Putamen (tissue), 1 donor: ENCODE measurements at places on chromosomes 2 and 18.

- no peak for DNase-seq
These were observed 866.5 kb upstream of the VRK2 start for GRCh38 chr2:57180042-57180567.

DNA sequence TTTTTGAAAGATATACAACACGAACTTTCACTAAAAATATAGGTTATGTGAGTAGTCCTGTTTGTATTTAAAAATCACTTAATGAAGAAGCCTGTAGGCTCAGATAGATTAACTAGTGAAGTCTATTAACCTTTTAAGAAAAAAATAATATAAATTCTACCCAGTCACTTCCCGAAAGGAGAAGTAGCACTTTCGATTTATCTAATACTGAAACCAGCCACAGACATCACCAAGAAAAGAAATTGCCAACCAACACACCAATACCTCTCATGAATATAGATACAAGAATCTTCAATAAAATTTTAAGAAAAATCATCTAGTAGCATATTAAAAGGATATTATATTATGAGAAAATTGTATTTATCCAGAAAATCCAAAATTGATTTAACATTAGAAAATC is 160.5 kb downstream of the GALNT13 start:
- no peak for DNase-seq

DNA sequence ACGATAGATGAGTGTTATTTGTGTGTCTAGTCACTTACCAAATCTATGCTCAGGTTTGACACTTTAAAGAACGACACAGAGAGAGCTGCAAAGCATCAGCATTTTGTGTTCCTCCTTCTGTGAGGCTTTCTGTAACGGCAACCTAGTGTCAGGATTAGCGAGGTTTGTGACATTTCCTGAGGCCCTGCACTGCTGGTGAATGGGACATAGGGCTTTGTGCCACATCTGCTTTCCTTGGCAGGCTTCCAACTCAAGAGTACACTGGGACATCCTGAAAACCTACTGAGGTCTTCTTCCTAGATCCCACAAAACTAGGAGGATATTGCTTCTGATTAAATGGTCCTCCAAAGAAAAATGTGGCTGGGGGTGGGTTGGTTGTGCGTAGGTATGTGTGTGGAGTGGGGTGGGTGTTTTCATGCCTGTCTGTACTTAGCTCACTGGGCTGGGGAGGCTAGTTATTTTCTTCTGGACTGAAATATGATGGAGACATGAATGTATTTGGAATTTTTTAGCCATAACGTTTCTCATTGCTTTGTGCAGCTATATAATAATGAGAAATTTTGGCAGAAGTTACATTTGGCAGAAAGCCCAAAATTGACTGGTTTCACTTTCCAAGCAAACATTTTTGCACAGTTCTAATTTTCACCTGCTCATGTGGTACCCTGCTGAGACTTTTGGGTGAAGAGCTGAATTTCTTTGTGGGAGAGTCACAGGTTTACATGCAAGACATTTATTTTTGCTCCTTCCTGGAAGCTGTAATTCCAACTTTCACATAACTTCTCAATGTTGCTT is 308.4 kb downstream of the XIRP2 start:
- no peak for DNase-seq

DNA sequence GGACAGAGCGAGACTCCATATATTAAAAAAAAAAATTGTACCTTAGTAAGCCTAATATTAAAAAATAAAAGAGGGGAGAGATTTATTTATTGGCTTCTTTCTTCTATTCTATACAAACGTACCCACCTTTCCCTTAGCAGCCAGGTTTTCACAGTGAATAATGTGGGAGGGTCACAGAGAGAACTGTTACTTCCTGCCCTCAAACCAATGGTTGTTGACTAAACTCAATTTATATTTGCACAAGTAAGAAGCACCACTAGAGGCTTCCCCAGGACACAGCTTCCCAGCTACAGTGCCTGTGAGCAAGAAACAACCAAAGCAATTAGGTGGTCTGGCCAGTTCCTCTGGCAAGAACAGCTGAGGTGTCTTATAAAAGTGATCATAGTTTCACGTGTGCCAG is 28.9 kb upstream of the GALR1 start:
- DNase-seq = no peak

DNA sequence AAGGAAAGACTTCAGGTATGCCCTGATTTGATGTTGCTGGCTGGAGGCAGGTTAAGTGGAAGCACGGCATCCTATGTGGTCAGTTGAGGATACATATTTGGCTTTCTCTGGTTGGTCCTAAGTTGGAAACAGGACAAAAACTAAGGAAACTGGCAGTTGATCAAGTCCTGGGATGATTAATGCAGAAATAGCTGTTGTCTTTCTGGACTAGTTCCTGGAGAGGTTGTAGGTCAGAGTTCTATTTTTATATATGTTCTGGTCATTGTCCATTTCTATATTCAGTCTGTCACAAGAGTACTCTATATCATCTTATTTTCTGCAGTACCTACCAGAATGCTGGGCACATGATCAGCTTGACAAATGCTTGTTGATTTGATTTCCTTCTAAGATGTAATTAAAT is 4.0 kb upstream of the SLC35F5 start:
- no peak for DNase-seq

GRCh38 chr2:42095923-42096408 is 48.1 kb downstream of the PKDCC start:
- DNase-seq = peak; percentile 65

DNA sequence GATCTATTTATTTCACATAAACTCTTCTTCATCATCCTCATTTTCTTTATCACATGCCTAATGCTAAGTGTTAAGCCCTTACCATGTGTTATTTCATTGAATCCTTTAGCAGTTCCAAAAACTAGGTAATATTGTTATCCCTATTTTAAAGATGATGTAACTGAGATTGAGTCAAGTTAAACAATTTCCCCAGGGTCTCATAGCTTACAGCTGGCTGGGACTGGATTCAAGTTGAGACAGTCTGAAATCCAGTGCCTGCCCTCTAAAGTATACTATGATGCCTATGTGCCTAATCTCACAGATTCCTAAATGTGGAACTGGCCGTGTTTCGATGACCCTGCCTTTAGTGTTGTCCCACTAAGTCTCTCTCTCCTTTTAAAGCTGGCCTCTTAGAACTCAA is 108.5 kb downstream of the MAP2 start:
- DNase-seq = no peak

DNA sequence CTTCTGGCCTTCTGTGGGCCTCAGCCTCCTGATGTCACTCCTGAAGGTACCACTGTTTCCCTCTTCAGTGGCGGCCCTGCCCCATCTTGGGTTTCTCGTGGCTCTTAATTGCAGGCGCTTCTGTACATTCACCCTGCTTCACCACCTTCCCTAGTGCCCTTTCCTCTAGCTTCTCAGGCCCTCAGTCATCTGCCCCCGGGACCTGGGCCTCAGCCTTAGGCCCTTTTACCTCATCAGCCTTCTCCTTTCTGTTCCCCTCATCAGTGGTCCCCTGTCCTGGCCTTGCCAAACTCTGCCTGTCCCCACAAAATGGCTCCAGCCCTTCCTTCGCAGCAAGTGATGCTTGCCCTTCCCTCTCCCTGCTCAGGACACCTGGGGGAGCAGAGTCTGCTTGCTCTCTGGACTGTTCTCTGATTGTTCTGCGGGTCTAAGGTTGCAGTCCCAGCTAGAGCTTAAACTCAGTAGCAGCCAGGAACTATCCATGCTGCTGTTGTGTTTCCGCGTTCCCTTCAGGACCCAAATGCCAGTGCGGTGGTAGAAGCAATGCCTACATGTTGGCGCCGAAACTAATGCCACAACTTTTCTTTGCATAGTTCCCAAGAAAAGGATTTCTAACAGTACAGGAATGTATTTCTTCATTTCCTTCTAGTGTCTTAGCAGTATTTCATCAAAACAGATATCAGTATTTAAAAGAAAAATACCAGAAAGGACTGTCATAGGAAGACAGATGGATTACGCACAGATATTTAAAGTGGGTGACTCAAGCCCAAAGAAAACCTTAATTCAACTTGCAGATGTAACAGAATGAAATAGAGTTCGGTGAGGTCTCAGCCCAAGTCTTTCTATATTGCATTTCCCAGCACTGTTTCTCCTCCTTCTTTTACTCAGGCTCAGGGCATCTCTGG is 7.5 kb downstream of the ASB1 start:
- no peak for DNase-seq

- no peak for DNase-seq
These were observed 11.4 kb upstream of the ARHGAP25 start for GRCh38 chr2:68723181-68723580.
